ENCODE measurements at places on chromosomes 5 and 9. TPM values are rescaled to one million over a fixed set of nuclear protein-coding genes. Genes with fewer than 3 reads are reported as not detected.

TERT gene
- total RNA-seq, result 0.13 TPM

TGFBR1 gene
- total RNA-seq, result 10.1 TPM

OTP gene
- not detected for total RNA-seq

C1QTNF3 gene
- total RNA-seq, result 3.3 TPM

GRCh38 chr9:82961504-82962125, 101.3 kb downstream of the RASEF start:
- no peak for DNase-seq

GRCh38 chr5:158807-159447, 32.4 kb upstream of the LRRC14B start:
- no peak for DNase-seq

GRCh38 chr9:136014147-136014923, 53.2 kb upstream of the UBAC1 start:
- no peak for DNase-seq

DNA sequence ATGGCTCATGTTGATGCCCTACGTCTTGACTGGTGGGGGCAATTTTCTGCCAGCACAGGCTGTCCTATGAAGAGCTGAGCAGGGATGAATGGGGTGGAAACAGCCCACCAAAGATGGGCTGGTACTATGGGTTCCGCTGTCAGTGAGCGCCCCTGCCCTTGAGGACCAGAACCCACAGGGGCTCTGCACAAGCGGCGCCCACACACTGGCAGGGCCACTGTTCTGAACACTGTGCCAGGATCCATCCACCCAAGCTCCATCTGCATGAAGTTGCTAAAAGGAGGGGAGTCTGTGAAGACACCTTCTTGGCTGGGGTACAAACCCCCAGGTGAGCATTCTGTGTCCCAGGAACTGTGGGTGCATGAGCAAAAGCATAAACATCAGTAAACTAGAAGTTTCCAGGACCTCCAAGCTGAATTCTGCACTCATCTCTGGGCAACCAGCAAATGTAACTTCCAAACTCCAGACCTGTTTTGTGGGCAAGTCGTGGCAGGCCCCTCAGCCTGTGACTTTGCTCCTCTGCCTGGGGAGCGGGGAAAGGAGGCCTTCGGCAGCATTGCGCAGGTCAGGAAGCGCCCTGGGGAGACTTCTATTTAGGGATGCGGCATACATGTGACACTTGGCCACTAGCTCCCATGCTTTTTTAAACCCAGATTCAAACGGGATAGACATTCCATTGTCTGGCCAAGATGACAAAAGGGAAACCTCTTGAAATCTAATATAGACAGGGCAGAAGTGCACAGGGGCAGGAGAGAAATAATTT, 48.9 kb downstream of the PTPN3 start:
- DNase-seq, result peak; percentile 91

GRCh38 chr9:120544441-120544840, 35.5 kb downstream of the CDK5RAP2 start:
- no peak for DNase-seq

DNA sequence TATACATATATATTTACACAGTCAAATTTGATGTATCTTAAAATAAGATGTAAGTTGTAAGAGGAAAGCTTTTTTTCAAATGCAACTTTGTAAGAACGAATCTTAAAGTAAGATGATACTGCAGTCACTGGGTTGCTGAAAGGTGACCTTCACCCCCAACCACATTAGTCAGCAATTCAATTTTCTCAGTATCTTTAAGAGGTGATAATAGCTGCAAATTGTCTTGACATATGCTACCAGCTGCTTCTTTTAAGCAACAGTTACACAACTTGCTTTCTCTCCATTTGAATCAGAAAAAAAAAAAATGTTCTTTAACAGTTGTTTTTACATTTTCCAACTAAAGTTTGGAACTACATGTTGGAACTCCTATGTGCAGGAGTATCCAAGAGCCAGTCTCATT, 246.6 kb upstream of the CCNG1 start:
- DNase-seq, result no peak

- no peak for DNase-seq
These were observed 810 bp downstream of the VPS13A start for GRCh38 chr9:77177894-77178794.

Measured in lower leg skin (tissue), 4 donors.